ENCODE measurements at places on chromosomes 1 and 21. TPM values are rescaled to one million over a fixed set of nuclear protein-coding genes. Genes with fewer than 3 reads are reported as not detected.

DNA sequence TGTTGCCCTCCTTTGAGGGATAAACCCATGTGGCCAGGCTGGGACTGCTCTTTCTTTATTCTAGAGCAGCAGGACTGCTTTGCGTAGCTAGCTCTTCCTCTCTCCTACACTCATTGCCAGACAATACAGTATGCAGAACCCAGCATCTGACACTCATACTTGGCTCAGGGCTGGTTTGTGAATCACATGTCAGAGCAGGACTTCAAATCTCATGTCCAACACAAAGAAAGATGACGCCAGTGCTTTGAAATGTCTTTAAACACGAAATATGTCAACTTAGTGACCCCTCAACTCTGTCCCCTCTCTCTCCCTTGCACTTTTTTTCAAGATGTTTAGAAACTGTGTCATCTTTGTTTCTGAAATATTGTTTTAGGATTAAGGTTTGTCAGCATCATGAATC, 135.0 kb downstream of the TGFB2 start:
- no peaks in the 10 kb centered on the region for H3K36me3 ChIP-seq
- H3K27ac ChIP-seq, result no peak overlapping the region
- H3K27me3 ChIP-seq, result peaks cover 7% of the 10 kb centered on the region

DNA sequence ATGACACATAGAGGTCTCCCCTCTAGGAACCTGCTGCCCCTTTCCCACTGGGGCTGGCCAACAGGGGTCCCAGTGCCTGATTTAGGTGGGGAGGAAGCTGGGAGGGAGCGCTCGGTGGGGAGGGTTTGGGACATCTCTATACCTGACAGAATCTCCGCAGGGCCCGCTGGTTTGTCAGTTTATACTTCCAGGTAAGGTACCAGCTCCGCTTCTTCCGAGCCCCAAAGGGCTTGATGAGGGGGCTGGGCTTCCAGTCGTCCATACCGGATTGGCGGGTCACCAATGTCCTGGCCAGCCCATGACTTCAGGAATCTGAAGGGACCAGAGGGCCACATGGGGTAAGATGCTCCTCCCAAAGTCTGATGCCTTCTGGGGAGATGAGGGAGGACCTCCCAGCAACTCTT, 672 bp downstream of the POMGNT1 start:
- no peak for DNase-seq
- H3K27me3 ChIP-seq, result no peaks in the 10 kb centered on the region

DNA sequence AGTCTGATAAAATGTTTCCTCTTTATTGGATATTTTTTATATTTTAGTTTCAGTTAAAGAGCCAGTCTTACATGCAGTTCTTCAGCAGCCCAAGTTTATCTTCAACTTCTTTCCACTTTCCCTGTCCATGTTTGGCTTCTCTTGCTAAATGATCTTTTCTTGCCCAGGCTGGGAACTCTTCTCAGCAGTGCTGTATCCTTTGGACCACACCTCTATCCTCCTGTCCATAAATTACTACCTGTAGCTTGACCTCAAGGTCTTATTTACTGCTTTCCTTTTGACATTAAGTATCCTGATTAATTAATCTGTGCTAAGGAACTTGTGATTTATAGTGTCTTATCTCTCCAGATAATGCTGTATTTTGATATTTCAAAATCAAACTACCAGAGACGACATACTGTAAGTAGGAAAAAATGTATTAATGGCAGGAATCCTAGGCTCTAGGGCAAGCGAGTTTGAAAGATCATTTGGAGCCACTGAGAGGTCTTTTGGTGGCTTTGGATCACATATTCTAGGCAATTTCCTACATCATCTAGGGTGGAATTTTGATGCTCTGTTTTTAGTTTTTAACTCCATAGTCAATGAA, 20.5 kb upstream of the PDC start:
- no peaks in the 10 kb centered on the region for H3K4me1 ChIP-seq
- H3K4me3 ChIP-seq, result no peak overlapping the region
- peaks cover 3% of the 10 kb centered on the region for H3K27me3 ChIP-seq
- H3K27ac ChIP-seq, result no peak overlapping the region

GRCh38 chr1:201666102-201666501, 127.2 kb downstream of the NAV1 start:
- peaks cover 3% of the 10 kb centered on the region for H3K27me3 ChIP-seq
- no peak overlapping the region for H3K27ac ChIP-seq
- no peak overlapping the region for H3K4me3 ChIP-seq
- H3K4me1 ChIP-seq, result no peaks in the 10 kb centered on the region

- DNase-seq, result no peak
- peaks cover 53% of the 10 kb centered on the region for H3K4me1 ChIP-seq
- H3K36me3 ChIP-seq, result peaks cover 21% of the 10 kb centered on the region
- H3K27me3 ChIP-seq, result no peaks in the 10 kb centered on the region
- peak overlapping the region; percentile 82 for H3K4me3 ChIP-seq
Observed at GRCh38 chr1:26785611-26786436, 1.9 kb upstream of the PIGV start.

DNA sequence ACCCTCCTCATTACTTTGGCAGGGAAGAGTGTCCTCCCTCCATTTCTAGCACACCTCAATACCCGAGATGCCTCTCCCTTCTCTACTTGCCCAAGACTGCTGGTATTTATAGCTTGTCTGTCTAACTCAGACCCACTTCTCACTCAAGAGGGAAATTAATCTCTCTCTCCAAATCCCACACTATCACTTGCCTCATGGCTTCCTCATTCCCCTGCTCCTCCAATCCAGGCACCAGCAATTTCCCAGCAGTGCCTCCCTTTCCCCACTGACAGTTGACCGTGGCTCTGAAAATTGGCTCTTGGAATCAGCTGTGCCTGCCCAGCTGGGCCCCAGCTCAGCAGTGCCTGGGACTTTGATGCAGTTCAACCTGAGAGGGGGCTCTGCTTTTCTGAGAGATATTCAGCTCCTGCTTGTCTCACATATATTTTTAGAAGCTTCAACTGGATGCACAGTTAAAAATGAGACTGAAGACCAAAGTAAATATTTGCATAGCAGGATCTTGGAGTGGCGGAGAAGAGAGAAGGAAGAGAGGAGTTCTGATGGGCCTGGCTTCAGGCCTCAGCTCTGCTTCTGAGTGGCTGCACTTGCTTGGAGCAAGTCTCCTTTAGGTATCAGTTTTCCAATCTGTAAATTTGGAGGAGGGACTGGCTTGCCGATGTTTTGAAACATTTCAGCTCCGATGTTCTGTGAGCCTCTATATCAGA, 81.1 kb upstream of the SPATA6 start:
- no peaks in the 10 kb centered on the region for H3K36me3 ChIP-seq
- H3K27me3 ChIP-seq, result peaks cover under 1% of the 10 kb centered on the region
- H3K27ac ChIP-seq, result no peak overlapping the region
- no peak overlapping the region for H3K4me3 ChIP-seq
- H3K4me1 ChIP-seq, result no peaks in the 10 kb centered on the region

Gene FALEC
- total RNA-seq, result 0.34 TPM

DNA sequence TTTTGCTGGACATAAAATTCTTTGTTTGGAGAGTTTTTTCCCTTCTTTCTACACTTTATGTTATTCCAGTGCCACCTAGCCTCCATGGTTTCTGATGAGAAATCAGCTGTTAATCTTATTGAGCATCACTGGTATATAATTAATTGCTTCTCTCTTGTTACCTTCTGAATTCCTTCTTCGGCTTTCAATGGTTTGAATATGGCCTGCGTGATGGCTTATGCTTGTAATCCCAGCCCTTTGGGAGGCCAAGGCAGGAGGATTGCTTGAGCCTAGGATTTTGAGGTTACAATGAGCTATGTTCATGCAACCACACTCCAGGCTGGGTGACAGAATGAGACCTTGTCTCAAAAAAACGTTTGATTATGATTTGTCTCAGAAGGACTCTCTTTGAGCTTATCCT, 13.0 kb upstream of the CNIH4 start:
- H3K4me1 ChIP-seq, result peaks cover 11% of the 10 kb centered on the region
- H3K27ac ChIP-seq, result no peak overlapping the region
- no peaks in the 10 kb centered on the region for H3K27me3 ChIP-seq
- no peak for DNase-seq
